CD4-positive, alpha-beta memory T cell (primary cell): ENCODE measurements at places on chromosomes 11 and 22. TPM values are rescaled to one million over a fixed set of nuclear protein-coding genes. Genes with fewer than 3 reads are reported as not detected.

EXT2 gene
- total RNA-seq = 30.3 TPM

FREY1 gene
- 4.5 TPM for total RNA-seq

CEP57 gene
- 78.9 TPM for total RNA-seq

ALDH3B2 gene
- not detected for total RNA-seq

PDE3B gene
- 219 TPM for total RNA-seq

TSPO gene
- total RNA-seq = 71.0 TPM

FIBIN gene
- total RNA-seq = not detected

ASRGL1 gene
- 1.2 TPM for total RNA-seq

CHRDL2 gene
- not detected for total RNA-seq

HPX gene
- 1.3 TPM for total RNA-seq

ACRV1 gene
- not detected for total RNA-seq

PHOX2A gene
- total RNA-seq = not detected

MS4A10 gene
- total RNA-seq = not detected

THRSP gene
- total RNA-seq = not detected

ALG12 gene
- 27.2 TPM for total RNA-seq

POTEH gene
- not detected for total RNA-seq

SLC22A9 gene
- not detected for total RNA-seq

OR5B3 gene
- total RNA-seq = not detected

SYCE3 gene
- not detected for total RNA-seq

UQCR10 gene
- total RNA-seq = 53.2 TPM

KRTAP5-1 gene
- total RNA-seq = not detected

USH1C gene
- total RNA-seq = not detected

TTC28 gene
- total RNA-seq = 1.7 TPM

SMC1B gene
- 0.08 TPM for total RNA-seq

KRTAP5-2 gene
- total RNA-seq = not detected

TMEM45B gene
- 30.8 TPM for total RNA-seq

DMC1 gene
- total RNA-seq = 1.1 TPM

STK33 gene
- total RNA-seq = not detected

KREMEN1 gene
- not detected for total RNA-seq

OR51E2 gene
- not detected for total RNA-seq

OR2AG2 gene
- total RNA-seq = not detected

TRIM51 gene
- total RNA-seq = not detected

TBCEL gene
- 22.6 TPM for total RNA-seq

RAG1 gene
- total RNA-seq = 1.0 TPM

RASSF10 gene
- not detected for total RNA-seq

MAJIN gene
- 0.44 TPM for total RNA-seq

SLC22A12 gene
- not detected for total RNA-seq

SHANK3 gene
- total RNA-seq = not detected

FGF4 gene
- total RNA-seq = not detected

GSTT2B gene
- not detected for total RNA-seq

OR10A2 gene
- not detected for total RNA-seq
